Activated CD4-positive, CD25-positive, alpha-beta regulatory T cell treated with anti-CD3 and anti-CD28 coated beads, Interleukin-2, amount 50 U/mL, for 24 hours (primary cell): ENCODE measurements at places on chromosomes 12 and 14.

DNA sequence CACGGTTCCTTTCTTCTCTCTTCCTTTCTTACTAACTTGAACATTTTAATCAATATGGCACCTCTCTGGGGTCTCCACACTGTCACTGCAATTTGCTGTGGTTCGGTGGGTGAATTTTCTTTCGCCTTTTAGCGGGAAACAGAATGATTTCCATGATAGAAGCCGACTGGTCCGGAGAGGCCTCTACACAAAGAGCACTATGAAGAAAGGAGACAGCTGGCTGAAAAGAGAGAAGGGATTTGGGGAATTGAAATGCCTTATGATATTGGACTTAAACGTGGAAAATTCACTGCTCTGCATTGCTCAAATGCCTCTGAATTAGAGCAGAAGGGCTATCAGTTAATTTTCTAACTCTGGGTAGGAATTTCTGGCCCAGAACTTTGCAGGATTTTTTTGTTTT lies 55.9 kb downstream of the KCNA5 start:
- no peak for ATAC-seq

- ATAC-seq = no peak
Measured at GRCh38 chr12:113831016-113831415, 135.1 kb downstream of the RBM19 start.

- no peak for ATAC-seq
Measured at GRCh38 chr12:49887536-49888401, 15.9 kb downstream of the FAIM2 start.

- ATAC-seq = no peak
Measured at GRCh38 chr14:77104393-77104792, 6.3 kb downstream of the CIPC start.

DNA sequence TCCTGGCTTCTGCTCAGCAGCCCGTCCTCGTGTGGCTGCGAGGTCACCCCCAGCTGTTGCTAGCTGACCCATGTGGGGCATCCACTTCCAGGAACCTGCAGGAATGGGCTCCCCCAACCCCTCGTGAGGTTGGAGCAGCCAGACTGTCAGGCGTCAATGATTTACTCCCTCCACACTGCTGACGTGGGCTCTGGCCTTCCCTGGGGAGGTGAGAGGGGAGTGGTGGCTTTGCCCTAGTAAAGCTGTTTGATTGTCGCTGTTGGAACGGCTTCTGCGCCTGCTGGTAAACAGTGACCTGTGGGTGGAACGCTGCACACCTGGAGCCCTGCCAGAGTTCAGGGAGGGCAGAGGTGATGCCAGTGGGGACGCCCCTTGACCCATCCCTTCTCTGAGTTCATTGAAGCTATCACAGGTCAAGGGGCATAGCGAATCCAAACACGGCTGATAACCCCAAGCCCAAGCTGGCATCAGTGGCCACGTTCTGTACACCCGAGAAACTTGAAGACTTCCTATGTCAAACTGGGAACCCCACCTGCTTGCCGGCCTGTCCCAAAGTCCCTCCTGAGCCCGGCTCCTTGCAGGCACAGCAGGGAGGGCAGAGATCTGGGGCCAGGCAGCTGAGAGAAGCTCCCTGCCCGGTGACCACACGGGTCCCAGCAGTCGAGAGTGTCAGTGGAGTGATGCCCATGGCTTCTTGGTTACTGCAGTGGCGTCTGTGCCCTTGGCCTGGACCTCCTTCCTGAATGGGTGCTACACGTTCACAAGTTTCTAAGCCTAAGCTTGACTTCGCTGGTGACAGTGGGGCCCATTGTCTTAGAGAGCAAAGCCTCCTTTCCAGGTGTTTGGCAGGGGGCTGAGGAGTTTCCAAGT lies 2.7 kb downstream of the ASPG start:
- no peak for ATAC-seq

- ATAC-seq = no peak
Measured at GRCh38 chr12:19946550-19946949, 421.8 kb upstream of the PDE3A start.

- no peak for ATAC-seq
Measured at GRCh38 chr12:15620741-15621539, 168.2 kb downstream of the EPS8 start.

GRCh38 chr12:92556637-92557421 lies 146.0 kb upstream of the PLEKHG7 start:
- ATAC-seq = no peak

DNA sequence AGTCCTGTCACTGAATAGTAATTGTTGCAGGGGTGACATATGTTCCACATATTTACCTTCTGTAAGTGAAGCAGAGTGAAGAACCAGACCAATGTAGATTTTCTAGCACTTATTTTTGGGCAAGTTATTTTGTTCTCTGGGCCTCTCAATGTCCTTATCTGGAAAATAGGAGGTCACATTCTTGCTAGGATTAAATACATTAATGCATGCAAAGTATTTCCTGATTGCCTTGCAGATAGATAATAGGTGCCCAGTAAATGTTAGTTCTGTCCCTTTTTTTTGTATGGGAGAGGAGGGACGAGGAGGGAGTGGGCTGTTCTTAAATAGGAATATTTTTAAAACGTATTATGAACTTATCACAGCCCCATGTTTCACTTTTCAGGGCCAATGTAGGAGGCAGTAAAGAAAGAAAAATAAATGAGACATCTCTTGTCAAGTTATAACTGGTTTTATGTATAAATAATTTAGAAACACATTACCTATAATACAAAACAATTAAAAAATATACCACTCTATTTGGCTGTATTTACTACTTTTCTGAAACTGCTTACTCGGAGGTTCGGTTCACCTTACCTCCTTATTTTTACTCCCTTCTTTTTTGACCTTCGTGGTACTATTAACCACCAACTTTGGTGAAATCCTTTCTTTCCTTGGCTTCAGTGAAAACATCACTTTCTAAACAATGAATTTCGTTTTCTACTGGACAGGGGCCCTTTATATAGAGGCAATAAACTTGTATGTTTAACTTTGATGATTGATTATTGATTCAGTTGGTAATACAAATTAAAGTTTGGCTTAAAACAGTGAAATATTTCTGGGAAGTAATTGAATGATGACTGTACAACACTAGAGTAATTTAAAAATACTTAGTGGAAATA lies 41.9 kb downstream of the DIP2B start:
- ATAC-seq = no peak

GRCh38 chr12:4157122-4157521 lies 116.4 kb upstream of the CCND2 start:
- no peak for ATAC-seq

- no peak for ATAC-seq
Measured at GRCh38 chr12:123044351-123044750, 63.9 kb downstream of the ARL6IP4 start.

GRCh38 chr12:128236525-128236924 lies 30.4 kb upstream of the TMEM132C start:
- ATAC-seq = no peak

DNA sequence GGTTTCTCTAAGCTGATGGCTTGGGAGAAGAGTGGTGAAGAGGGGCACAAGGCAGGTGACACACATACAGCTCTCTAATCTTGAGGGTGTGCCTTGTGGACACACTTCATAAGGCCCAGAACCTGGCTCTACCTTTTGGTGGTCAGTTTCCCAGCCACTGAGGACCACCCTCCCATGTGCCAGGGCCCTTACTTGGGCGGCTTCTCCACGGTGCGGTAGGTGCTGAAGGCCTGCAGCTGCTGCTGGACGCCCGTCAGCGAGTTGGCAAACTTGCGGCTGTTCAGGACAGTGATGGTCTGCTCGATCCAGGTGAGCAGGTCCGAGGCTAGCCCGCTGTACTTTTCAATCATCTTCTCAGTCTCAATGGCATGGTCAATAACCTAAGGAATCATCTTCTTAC lies 80.2 kb downstream of the SPTB start:
- ATAC-seq = no peak
